ENCODE measurements at places on chromosomes 16 and 17.
A peak's percentile ranks its signal among the peaks of the same experiment; 100 is the strongest.

DNA sequence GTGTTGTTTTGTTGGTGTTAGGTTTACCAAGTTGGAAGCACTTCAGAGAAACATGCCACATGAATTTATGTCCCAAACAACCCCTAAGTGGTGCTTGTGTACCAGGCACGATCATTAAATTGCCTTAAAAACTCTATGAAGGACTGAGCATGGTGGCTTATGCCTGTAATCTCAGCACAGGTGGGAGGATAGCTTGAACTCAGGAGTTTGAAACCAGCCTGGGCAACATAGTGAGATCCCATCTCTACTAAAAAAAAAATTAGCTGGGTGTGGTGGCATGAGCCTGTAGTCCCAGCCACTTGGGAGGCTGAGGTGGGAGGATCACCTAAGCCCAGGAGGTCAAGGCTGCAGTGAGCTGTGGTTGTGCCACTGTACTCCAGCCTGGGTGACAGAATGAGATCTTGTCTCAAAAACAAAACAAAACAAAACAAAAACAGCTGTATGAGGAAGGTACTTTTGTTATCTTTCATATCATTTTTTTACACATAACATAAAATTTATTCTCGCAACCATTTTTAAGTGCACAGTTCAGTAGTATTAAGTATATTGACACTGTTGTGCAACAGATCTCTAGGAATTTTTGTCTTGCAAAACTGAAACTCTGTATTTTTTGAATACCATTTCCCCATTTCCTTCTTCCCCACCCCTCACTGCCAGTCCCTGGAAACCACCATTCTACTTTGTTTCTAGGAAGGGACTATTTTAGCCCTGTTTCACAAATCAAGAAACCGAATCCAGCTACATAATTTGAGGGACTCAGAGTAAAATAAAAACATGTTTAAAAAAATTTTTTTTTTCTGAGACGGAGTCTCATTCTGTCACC is 14.3 kb upstream of the RBBP6 start:
- no peak for DNase-seq

GRCh38 chr16:73172241-73172972 is 124.5 kb upstream of the ZFHX3 start:
- DNase-seq: peak; percentile 76

GRCh38 chr17:61366715-61367413 is 32.8 kb upstream of the TBX2 start:
- no peak for DNase-seq

- DNase-seq: no peak
Observed at GRCh38 chr17:28295677-28296578, 23.1 kb upstream of the TMEM97 start.

GRCh38 chr16:63422715-63423114 is 1386.5 kb upstream of the CDH8 start:
- no peak for DNase-seq

DNA sequence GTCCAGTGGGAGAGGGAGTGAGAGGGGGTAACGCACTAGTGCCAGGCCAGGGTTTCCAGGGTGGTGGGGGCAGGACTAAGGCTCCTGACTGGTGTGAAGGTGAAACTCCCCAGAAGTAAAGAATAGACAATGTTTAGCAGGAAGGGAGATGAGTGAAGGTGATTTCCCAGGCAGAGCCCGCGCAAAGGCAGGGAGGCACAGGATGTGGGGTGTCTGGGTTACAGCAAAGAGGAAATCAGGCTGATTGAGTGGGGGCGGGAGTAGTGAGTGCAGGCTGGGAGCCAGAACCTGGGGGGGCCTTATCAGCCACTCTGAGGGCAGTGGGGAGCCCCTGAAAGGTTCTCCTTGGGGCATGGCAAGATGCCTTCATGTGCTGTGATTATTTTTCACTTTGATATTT is 167.5 kb downstream of the UTP18 start:
- no peak for DNase-seq
